ENCODE measurements at places on chromosomes 16 and 17. TPM values are rescaled to one million over a fixed set of nuclear protein-coding genes. Genes with fewer than 3 reads are reported as not detected.

Gene CASKIN1
- not detected for polyA plus RNA-seq

Gene KRTAP1-3
- not detected for polyA plus RNA-seq

GRCh38 chr17:42617956-42618431, 8.5 kb downstream of the TUBG1 start:
- H3K4me1 ChIP-seq = no peaks in the 10 kb centered on the region
- no peaks in the 10 kb centered on the region for H3K36me3 ChIP-seq
- H3K27me3 ChIP-seq = no peaks in the 10 kb centered on the region
- H3K27ac ChIP-seq = no peak overlapping the region
- no peak for DNase-seq

GRCh38 chr16:58640949-58641348, 11.3 kb upstream of the CNOT1 start:
- H3K4me3 ChIP-seq = no peak overlapping the region
- H3K36me3 ChIP-seq = no peaks in the 10 kb centered on the region
- no peaks in the 10 kb centered on the region for H3K4me1 ChIP-seq
- no peak overlapping the region for H3K27ac ChIP-seq
- DNase-seq = no peak

DNA sequence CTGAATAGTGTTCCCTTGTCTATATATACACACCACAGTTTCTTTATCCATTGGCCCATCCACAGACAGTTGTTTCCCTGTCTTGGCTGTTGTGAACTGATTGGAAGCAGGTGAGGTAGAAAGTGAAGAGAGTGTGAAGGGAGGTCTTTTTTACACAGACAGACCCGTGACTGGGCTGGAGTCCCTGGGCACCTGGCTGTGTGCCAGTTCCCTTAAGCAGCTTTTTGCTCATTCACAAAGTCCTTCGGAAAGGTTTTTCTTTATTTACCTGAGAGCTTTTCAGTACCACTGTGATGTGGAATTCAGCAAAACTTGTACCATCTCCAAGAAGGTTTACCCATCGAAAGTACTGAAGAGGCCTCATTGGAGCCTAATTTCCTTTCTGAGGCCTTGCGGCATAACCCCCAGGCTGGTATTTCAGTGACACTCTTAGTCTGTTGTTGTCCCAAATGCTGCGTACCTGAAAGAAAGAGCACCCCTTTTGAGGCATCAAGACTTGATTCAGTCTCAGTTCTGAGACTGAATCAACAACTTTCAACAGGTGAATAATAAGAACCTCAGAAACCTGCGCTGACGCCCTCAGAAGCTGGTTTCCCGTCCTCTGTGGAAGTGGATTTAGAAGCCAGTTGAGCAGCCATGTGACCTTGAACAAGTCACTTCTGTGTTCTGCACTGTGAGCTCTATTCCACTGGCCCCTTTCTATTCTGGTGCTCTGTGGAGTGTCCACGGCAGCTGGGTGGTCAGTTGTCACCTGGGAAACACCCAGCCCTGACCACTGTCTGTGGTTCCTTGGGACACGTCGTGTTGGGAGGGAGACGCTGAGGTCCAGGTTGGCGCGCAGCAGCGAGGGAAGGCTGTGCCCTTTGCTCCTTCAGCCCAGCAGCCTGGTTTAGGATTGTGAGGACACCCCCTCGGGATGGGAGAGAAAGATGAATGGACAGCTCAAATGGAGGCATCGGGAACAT, 53.9 kb upstream of the CRISPLD2 start:
- no peaks in the 10 kb centered on the region for H3K27me3 ChIP-seq
- no peaks in the 10 kb centered on the region for H3K4me1 ChIP-seq
- DNase-seq = no peak
- peak overlapping the region; percentile 69 for H3K27ac ChIP-seq
- H3K36me3 ChIP-seq = peaks cover 18% of the 10 kb centered on the region
- no peak overlapping the region for H3K4me3 ChIP-seq

DNA sequence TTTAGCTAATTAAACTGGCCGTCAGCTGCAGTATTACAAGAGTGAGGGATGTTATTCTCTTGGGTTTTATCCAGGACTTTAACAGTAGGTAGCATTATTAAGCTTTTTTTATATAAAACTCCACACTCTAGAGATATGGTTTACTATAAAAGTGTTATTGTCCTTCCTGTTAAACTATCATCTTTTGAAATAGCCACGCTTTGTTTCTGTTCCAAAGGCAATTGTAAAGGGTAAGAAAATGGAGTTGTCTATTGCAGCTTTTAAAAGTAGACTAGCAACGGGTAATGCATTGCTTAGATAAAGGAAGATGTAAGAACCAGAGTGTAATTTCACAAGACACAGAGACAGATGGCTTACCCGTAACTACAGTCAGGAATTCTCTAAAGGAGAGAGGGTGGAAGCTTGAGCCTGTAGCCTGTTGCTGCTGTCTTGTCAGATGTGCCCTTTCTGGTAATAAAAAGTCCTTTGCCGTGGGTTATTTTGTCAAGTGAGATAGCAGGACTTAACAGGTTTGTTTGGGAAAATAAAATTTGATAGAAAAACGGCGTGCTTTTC, 56.4 kb downstream of the WWOX start:
- no peaks in the 10 kb centered on the region for H3K36me3 ChIP-seq
- no peaks in the 10 kb centered on the region for H3K27me3 ChIP-seq
- H3K4me1 ChIP-seq = no peaks in the 10 kb centered on the region
- no peak for DNase-seq
- no peak overlapping the region for H3K4me3 ChIP-seq
- H3K27ac ChIP-seq = no peak overlapping the region

GRCh38 chr17:78960928-78961327, 18.8 kb downstream of the LGALS3BP start:
- no peak overlapping the region for H3K27ac ChIP-seq
- H3K4me3 ChIP-seq = no peak overlapping the region
- DNase-seq = no peak
- no peaks in the 10 kb centered on the region for H3K4me1 ChIP-seq

Gene LRRC46
- polyA plus RNA-seq = 1.8 TPM

- H3K36me3 ChIP-seq = no peaks in the 10 kb centered on the region
- H3K27me3 ChIP-seq = no peaks in the 10 kb centered on the region
- peaks cover 13% of the 10 kb centered on the region for H3K4me1 ChIP-seq
- peak overlapping the region; percentile 97 for H3K27ac ChIP-seq
- peak; percentile 26 for DNase-seq
Observed at GRCh38 chr16:69566981-69567680, 1.4 kb downstream of the NFAT5 start.

- H3K4me1 ChIP-seq = no peaks in the 10 kb centered on the region
- H3K36me3 ChIP-seq = no peaks in the 10 kb centered on the region
- H3K27me3 ChIP-seq = no peaks in the 10 kb centered on the region
- H3K4me3 ChIP-seq = no peak overlapping the region
- no peak for DNase-seq
- H3K27ac ChIP-seq = no peak overlapping the region
Observed at GRCh38 chr17:17506181-17506741, 10.1 kb upstream of the RASD1 start.

Gene TMC8
- 217 TPM for polyA plus RNA-seq

DNA sequence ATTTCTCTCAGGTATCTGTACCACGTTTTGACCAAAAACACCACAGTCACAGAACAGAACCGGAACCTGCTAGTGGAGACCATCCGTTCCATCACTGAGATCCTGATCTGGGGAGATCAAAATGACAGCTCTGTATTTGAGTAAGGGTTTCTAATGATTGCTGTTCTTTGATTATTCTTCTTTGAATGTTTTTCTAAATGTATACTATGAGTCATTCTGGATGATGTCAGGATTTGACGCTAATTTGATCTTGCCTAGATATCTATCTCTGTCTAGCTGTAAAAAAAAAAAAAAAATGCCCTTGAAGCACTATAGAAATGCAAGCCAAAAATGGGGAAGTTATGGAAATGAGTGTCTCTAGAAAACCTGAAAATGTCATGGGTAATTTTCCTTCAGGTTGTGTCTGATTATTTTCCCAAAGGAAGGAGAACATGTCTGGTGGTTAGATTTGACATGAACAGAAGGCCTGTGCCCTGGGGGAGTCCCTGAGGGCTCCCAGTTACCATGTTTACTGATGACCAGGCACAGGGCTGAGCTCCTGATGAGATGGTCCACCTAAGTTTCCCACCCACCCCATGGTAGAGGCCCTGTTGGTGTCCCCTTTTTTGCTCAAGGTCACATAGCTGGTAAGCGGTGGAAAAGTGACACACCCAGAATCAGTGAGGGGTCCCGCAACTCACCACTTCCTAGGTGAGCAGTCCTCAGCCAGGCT, 13.6 kb downstream of the CLEC16A start:
- peaks cover 15% of the 10 kb centered on the region for H3K4me1 ChIP-seq
- no peaks in the 10 kb centered on the region for H3K27me3 ChIP-seq
- H3K36me3 ChIP-seq = peaks cover 5% of the 10 kb centered on the region
- H3K4me3 ChIP-seq = no peak overlapping the region

Gene SPNS2
- polyA plus RNA-seq = not detected

DNA sequence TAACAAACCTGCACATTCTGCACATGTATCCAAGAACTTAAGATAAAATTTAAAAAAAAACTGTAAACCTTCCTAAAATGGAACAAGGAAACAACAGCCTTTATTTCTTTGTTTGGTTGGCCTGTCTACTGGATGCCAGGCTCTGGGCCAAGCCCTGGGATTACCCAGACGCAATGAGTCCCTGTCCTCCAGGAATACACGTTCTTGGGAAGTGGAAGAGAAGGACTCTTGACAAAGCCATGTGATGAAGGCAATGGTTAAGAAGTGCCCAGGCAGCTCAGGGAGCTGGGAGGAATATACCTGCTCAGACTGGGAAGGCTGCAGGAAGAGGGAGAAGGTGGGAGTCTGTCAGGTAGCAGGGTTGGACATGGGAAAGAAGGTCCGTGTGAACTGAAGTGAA, 115.4 kb downstream of the AXIN2 start:
- no peak for DNase-seq
- H3K4me3 ChIP-seq = no peak overlapping the region
- no peaks in the 10 kb centered on the region for H3K4me1 ChIP-seq
- no peaks in the 10 kb centered on the region for H3K27me3 ChIP-seq
